ENCODE measurements at places on chromosomes 13 and 19.

DNA sequence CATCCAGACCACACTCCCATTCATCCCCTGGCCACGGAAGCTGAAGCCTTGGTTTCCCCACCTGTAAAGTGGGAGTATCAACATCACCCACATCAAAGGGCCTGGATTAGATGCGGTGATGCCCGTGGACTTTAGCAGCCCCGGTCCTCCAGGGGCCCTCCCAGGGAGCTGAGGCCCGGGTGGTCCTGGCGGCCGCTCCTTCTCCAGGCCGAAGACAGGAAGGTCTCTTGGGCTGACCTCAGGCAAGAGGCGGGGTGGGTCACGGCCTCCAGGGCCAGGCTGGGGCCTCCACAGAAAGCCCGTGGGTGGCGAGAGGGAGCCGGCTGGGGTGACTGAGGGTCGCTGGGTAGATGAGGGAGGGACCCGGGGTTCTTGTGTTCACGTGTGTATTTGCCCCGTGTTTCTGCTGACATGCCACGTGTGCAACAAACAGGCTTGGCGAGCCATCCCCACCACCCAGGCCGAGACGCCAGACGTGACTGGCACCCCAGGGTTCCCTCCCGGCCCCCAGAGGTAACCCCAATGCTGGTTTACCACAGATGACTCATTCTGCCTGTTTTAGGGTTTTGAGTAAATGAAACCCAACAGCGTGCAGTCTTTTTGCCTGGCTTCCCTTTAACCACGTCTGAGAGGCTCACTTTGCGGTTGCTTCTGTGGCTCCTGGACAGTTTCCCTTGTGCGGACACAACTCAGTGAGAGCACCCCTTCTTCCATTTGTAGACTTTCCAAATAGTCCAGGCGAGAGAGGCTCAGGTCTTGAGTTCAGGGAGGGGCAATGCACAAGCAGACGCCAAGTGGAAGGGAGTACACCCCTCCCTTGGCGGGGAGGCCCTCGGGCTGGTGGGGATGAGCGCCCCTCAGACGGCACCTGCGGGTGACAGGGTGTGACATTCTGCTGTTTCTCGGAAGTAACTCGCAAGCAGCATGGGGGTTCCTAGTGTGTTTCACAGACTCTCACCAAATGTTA, 42.9 kb downstream of the C13orf46 start:
- DNase-seq: no peak

GRCh38 chr13:51225029-51225428, 2.8 kb downstream of the FAM124A start:
- no peak for DNase-seq

- no peak for DNase-seq
Measured at GRCh38 chr13:85632526-85633195, 166.6 kb downstream of the SLITRK6 start.

GRCh38 chr13:30038884-30039283, 188.5 kb upstream of the UBL3 start:
- DNase-seq: no peak

- DNase-seq: no peak
Measured at GRCh38 chr19:40741527-40742390, 8.5 kb downstream of the ACTMAP start.

DNA sequence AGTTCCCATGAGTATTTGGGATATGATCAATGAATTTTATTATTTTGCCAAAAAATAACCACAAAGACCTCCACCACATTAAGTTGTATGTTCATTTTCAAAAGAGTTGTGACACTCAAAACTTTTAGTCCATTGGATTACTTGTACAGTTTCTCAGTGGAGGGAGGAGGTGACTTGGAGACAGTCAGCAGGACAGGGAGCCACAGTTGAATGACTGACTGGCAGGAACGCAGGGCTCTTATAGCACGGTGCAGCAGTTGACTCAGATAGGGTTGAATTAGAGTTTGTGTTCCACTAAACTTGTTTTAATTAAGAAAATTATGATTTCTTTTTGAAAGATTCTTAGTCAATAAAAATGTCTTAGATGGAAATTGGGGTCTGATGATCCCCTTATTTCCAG, 42.5 kb downstream of the TNFRSF19 start:
- DNase-seq: no peak

DNA sequence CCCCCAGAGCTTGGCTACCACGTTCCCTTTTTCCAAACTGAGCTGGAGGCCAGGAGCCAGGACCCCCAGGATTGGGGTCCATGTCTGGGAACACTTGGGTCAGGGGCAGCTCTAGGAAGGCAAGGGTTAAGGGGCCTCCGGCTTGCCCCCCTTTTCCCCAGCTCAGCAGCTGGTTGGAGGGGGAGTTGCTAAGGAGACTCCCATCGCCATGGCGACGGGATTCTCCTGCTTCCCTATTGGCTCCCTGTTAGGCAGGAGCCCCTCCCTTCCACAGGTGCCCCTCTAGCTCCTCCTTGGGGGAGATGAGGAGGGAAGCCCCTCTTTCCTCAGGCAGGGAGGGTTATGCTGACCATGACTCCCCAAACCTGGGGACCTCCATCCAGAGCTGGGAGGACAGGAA, 33.9 kb downstream of the PDE4A start:
- DNase-seq: no peak

GRCh38 chr13:112877539-112877938, 91.5 kb upstream of the MCF2L start:
- DNase-seq: no peak

GRCh38 chr19:31340042-31341025, 8.9 kb downstream of the TSHZ3 start:
- DNase-seq: no peak

- DNase-seq: no peak
Measured at GRCh38 chr13:99558570-99559180, 57.4 kb downstream of the TM9SF2 start.

DNA sequence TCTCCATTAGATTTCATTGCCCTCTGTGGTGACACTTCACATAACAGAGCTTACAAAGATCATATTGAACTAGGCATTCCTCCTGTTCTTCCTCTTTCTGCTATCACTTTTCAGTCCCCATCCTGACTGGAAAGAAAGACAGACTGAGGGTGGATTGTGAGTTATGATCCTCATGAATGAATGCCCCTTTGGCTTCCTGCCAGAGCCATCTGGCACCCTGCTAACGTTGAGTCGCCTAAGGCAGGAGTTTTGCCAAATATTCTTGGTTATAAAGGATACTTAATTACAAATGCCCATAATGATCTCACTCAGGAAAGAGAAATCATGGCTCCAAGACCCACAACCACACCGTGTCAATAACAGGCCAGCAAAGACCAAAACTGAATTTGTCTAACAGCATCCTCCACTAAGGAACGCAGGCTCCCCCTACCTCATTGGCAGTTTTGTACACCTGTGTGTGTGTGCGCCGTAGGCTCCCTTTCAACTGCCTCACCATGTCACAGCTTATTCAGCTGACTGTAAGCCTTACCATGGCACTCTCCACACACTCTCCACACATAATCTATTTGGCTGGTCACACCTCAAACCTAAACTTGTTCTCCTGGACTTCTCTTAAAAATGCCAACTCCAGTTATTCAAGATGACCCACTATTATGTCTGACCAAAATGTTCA, 15.5 kb downstream of the ZNF211 start:
- DNase-seq: no peak

GRCh38 chr13:40319699-40320579, 346.5 kb downstream of the FOXO1 start:
- DNase-seq: no peak

- DNase-seq: no peak
Measured at GRCh38 chr13:64675255-64675892, 2554.8 kb downstream of the PCDH9 start.

DNA sequence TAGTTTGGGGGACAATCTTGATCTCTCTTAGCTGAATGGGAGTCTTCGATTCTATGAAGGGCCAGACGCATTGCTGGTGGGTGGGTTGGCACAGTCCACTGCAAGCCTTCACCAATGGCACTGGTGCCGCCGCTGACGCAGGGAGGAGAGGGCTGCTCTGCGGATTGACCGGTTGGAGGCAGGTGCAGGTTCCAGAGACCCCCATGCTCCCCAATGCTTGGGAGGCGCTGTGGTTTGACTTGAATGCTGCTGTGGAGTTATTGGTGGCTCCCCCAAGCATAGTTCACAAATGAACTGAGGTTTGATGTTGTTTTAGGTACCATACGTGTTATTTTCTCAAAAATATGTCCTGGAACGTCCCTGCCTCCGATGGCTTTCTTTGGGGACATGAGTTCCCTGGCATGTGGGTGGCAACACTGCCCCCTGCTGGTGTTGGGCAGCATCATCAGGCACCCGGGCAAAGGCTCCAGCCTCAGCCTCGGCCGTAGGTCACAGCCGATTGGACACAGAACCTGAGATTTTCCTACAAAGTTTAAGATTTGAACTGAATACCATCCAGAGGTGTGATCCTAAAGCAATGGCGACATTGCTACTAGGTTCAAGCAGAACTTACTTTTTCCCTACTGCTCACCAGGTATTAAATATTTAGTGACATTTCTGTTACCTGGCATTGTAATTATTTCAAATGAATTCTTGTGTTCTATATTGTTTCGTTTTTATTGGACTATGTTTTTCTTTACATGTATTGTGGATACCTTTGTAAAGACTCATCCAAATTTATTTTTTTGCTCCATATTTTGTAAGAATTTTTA, 95.5 kb downstream of the ANKRD10 start:
- peak; percentile 77 for DNase-seq

- DNase-seq: no peak
Measured at GRCh38 chr19:28574212-28574611, 638.7 kb downstream of the UQCRFS1 start.

GRCh38 chr13:113117911-113118260, 4.7 kb upstream of the F10 start:
- DNase-seq: no peak

- DNase-seq: no peak
Measured at GRCh38 chr19:40803857-40804782, 5.1 kb downstream of the EGLN2 start.

DNA sequence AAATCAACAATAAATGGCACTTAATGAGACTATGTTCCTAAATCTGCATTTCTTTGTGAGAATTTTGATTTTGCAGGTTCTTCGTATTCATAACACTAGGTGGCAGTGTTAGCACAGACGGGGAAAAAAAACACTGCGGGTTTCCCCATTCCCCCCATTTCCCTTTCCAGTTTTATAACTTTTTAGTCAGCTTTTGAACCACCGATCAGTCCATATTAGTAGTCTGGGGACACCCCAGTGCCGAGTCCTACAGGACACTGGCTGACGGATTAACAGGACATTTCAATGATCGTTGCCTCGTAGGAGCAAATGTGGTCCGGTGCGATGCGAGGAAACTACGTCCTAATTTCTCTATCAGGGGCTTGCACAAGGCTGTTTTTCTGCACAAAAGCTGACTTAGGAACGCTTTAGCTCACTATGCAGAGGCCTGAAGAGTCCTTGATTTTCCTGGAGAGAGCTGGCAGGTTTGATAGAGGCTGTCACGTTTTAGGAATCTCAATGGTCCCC, 234.3 kb downstream of the LMO7 start:
- DNase-seq: peak; percentile 19

- no peak for DNase-seq
Measured at GRCh38 chr13:20501120-20501519, 24.5 kb downstream of the CRYL1 start.

- peak; percentile 68 for DNase-seq
Measured at GRCh38 chr13:32019612-32020233, 11.9 kb upstream of the FRY start.

- DNase-seq: no peak
Measured at GRCh38 chr19:16585808-16586476, 13.7 kb upstream of the SLC35E1 start.

DNA sequence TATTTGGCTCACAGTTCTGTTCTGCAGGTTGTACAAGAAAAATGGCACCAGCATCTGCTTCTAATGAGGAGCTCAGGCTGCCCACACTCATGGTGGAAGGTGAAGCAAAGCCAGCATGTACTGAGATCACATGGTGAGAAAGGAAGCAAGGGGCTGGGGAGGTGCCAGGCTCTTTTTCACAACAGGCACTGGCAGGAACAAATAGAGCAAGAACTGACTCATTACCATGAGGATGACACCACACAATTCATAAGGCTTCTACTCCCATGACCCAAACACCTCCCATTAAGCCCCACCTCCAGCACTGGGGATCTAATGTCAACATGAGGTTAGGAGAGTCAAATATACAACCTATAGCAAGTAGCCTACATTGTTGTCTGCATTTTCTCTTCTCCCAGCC, 522.6 kb downstream of the RFC3 start:
- no peak for DNase-seq

DNA sequence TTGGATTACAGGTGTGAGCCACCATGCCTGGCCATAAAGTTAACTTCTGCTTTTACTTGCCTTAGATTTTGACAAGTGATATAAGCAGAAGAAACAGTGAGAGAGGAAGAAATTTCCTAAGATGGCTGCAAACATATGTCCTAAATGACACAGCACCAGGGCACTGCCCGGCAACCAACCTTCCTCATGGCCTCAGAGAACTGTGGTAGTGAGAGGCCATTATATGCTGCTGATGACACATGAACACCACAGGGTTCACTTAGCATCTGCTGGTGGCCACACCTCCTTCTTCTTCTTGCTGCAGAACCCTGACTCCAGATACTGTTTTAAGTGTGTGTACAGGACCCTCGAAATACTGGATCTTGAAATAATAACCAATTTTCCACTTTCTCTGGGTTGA, 88.2 kb downstream of the KCTD12 start:
- no peak for DNase-seq

GRCh38 chr13:100646030-100646673, 28.4 kb downstream of the TMTC4 start:
- no peak for DNase-seq

DNA sequence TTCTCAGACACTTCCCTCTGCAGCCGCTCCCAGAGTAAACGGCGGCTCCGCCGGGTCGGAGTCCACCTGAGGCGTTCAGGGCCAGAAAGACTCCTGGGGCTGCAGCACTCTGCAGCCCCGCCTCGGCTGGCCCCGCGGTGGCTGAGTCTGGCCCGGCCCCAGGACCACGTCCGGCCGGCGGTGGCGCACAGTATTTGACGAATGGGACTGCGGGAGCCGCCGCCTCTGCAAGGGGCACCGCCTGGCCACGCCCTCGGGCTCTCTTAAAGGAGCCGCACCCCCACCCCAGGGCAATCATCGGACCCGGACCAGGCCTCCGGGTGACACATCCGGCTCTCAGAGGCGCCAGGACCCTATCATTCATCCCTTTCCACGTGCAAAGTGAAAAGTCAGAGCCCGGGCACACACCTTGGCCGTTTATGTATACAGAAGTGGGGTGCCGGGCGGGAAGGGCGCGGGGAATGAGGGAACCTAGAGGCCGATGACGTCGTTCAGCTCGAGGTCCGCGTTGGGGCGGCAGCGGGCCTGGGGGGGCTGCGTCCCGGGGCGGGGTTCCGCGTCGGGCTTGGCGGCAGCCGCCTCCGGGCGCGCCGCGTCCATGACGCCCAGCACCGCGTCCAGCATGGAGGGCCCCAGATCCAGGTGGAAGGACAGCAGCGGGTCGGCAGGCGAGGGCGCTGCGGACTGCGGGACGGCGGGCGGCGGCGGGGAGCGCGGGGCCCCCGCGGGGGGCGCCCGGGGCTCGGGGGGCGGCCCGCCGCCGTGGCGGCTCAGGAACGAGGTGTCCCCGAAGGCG, 1.2 kb upstream of the LENG9 start:
- DNase-seq: peak; percentile 40

DNA sequence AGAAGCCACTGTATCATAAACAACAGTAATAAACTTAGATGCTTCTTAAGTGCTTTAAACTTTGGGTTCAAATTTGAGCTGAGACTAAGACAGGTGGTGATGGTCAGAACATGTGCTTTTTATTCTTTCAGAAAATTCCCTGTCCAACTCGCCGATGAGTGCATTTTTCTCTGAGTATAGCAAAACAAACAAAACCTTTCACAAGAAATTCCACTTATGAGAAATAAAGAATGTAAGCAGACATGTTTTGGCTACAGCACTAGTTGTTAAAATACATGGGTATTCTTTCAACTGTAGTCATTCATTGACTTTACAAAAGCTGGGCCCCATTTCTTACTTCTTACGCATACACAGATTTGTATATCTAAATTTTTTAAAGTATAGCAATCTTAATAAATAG, 125.6 kb downstream of the SPRY2 start:
- no peak for DNase-seq

Data from thymus (tissue), 14 donors.